ENCODE measurements at places on chromosomes 13 and 19.

- no peak for DNase-seq
Measured at GRCh38 chr13:46137627-46138317, 32.9 kb upstream of the CPB2 start.

DNA sequence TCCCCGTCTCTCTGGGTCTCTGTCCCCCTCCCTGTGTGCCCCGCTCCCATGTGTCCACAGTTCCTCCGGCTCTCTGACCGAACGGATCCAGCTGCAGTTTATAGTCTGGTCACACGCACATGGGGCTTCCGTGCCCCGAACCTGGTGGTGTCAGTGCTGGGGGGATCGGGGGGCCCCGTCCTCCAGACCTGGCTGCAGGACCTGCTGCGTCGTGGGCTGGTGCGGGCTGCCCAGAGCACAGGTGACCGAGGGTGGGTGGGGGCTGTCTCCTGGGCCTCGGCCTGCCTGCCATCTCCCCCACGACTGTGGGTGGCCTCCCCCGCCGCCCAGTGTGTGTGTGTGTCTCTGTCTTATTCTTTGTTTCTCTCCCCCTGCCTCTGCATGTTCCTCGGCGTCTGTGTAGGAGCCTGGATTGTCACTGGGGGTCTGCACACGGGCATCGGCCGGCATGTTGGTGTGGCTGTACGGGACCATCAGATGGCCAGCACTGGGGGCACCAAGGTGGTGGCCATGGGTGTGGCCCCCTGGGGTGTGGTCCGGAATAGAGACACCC is 10.3 kb downstream of the TRPM4 start:
- no peak for DNase-seq

GRCh38 chr13:51118809-51119431 is 7.8 kb upstream of the C13orf42 start:
- DNase-seq, result no peak

DNA sequence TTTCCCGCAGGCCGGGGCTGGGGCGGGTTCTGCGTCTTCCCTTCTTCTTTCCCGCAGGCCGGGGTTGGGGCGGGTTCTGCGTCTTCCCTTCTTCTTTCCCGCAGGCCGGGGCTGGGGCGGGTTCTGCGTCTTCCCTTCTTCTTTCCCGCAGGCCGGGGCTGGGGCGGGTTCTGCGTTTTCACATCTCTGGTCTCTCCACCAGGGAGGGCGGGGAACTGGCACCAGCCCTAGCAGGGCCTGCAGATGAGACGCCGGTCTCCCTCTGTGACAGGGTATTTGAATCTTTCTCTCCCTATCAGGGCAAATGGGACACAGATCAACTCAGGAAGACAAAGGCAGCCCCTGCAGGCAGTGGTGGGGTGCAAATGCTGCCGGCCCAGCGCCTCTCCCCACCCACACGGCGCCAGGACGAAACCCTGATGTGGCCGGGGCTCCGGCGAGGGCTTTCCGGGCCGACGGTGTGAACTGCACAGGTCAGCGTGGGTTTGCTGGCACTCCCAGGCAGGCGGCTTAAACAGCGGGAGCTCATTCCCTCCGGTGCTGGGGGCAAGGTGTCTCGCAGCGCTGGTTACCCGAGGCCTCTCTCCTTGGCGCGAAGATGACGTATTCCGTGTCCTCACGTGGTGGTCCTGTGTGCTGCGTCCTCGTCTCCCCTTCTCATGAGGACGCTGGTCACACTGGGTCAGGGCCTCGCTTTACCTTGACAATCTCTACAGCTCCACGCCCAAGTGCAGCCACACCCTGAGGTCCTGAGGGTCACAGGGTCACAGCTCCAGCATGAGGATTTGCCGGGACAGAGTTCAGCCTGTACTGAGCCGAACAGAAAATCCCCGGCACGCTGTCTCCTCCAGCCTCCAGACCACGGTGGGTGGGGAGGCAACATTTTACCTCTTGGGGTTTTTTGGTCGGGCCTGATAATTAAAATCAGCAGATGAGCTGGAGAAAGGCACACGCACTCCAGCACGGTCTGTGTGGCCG is 717 bp upstream of the C13orf46 start:
- DNase-seq, result no peak

GRCh38 chr19:3866910-3867638 is 1.8 kb downstream of the ZFR2 start:
- no peak for DNase-seq

- DNase-seq, result no peak
Measured at GRCh38 chr13:52067237-52067636, 42.7 kb downstream of the UTP14C start.

Measured in activated gamma-delta T cell treated with anti-CD3 and anti-CD28 coated beads, Interleukin-2, amount 50 U/mL, for 16 hours (primary cell).